ENCODE measurements at places on chromosomes 3 and 15.

- DNase-seq, result no peak
These were observed 19.8 kb downstream of the ADAMTS9 start for GRCh38 chr3:64667887-64668581.

DNA sequence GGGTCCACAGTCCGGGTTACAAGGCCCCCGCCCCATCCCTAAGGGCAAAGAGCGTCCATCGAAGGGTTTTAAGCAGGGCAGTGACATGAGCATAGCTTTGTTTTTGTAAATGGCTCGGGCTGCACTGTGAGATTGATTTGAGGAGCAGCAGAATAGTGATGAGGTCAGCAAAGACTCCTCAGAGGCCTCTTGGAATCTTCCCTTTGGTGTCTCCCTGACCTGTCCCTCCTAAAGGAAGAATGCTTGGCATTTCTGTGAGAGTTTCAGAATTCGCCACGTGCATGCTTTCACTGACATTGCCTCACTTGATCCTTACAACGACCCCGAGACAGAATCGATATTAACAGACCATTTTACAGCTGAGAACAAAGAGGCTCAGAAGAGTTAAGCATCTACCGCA lies 20.3 kb downstream of the LAMP3 start:
- no peak for DNase-seq

- no peak for DNase-seq
These were observed 400.8 kb upstream of the THBS1 start for GRCh38 chr15:39180030-39180429.

GRCh38 chr3:81277853-81278252 lies 483.6 kb downstream of the GBE1 start:
- no peak for DNase-seq

- DNase-seq, result no peak
These were observed 3.6 kb downstream of the RBMS3 start for GRCh38 chr3:29284497-29284896.

DNA sequence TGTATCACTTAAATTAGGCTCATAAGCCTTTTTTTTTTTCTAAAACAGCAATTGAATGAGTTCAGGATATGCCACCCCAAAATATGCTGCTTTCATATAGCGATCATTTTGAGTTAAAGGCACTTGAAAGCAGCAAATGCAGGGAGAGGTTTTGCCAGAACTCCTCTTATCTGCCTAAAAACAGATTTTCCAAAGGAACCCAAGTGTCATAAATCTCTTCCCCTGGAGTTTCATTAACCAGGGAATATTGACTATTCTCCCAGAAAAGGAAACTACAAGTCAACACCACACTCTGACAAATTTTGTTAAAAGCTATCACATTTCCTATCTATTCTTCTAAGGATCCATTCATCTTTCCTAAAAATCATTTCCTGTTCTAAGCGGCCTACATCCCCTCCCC lies 11.3 kb downstream of the DNAAF4 start:
- DNase-seq, result no peak

DNA sequence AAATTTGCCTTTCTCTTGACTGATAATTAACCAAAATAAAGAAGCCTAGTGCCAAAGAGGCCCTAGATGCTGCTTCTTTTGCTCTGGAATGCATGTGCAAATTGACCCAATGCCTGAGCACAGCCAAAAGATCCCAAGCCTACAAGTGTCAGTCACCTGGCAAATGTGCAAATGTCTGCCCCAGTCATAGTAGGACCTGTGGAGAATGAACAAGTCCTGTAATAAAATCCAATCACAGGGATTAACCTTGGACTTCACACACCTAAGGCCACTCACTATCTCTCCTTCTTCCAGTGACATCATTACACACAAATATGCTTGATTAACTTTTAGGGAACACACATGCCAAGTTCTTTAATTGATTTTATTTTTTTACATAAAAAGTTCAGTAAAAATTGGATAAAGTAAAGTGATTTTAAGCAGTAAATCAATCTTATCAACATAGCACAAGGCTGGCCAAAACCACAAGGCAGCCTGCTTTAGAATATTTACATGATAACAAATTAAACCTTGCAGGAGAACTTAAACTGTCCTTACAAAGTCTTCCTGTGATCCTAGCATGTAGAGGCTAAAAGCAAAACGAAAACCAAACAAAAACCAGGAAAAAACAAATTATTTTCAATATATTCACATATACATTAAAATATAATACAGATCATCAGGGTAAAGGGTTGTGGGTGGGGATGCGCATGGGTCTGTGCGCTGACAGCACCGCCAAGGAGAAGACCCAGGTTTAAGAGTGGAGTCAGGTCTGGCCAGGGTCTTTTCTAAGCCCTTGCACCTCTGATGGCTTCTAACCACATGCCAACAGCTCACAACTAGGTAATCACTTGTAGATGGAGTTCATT lies 36.8 kb downstream of the NBEAL2 start:
- DNase-seq, result no peak

DNA sequence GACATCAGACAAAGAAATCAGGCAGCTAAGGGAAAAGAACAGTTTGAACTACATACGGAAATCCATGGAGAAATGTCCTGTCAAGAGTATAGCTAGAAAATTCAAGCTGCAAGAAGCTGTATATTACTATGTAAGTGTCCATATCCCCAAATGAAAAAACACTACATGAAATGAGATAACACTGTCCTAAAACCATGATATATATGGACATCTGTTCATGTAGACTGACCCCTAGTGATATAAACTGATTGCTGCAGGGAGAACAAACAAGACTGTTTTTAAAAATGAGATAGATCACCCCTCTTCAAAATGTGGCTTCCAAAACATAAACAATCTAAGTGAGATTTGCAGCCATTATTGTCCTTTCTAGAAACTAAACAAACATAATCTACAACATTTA lies 985.6 kb downstream of the EPHA3 start:
- no peak for DNase-seq

DNA sequence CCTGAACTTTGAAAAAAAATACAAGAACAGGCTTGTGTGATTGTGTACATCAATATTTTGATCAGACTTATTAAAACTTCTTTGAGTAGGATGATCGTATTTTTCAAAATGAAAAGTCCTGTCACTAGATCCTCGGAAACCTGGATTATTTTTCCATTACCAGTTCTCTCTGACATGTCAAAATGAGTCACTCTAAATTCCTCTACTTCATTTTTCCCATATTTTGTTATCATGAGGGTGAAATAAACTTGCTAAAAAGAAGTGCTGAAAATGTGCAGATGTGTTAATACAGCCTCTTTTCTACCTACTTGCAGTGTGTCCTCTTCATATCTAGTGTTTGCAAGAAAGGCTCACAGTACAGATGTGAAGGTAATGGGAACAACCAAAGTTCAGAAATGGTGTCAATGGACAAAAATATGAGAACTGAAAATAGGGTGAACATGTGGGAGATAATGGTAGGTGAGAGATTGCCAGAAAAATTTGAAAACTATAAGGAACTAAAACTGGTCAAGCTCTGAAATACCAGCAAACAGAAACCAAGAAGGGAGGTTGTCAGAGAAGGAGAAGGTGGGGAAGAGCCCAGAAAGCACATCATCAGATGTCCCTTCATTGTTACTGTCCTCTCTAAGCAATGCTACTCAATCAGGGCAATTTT lies 108.2 kb downstream of the EOMES start:
- no peak for DNase-seq

DNA sequence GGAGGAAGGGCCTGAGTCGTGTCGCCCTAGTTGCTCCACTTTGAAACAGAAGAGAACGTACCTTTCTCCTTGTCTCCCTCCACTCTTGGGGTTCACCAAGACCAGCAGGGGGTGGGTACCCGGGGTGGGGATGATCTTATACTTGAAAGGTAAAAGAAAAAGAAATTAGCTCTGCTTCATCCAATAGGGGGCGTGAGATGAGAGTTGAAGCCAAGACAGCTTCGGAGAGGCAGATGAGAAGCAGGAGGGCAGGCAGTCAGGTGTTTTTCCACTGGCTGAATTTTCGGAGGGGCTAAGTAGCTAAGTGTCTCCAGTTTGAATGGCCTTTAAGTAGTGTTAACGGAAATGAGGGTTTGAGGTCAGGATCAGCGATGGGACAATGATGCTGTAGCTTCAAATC lies 100.4 kb downstream of the DGKG start:
- DNase-seq, result no peak

Data from CD4-positive, alpha-beta T cell treated with Interleukin-15 for 4 hours (primary cell).